ENCODE measurements at places on chromosomes 7 and 10.

- peak; percentile 13 for DNase-seq
These were observed 164.4 kb upstream of the PPP2R2D start for GRCh38 chr10:131736321-131736980.

DNA sequence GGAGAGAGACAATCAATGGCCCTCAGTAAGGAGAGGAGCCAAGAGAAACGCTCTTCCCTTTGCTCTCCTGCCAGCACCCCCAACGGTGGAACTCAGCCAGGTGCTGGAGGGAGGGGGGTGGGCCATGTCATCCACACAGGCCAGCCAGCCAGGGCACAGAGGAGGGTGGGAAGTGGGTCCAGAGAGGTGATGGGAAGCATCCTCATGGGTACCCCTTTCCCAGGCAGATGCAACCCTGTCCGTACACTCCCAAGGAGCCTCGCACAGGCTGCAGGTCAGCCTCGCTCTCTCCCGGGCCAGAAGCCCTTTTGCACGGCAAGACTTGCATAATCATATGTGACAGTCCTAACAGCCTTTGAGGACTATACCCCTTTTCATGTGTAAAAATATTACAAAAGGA is 142.0 kb upstream of the NAMPT start:
- no peak for DNase-seq

DNA sequence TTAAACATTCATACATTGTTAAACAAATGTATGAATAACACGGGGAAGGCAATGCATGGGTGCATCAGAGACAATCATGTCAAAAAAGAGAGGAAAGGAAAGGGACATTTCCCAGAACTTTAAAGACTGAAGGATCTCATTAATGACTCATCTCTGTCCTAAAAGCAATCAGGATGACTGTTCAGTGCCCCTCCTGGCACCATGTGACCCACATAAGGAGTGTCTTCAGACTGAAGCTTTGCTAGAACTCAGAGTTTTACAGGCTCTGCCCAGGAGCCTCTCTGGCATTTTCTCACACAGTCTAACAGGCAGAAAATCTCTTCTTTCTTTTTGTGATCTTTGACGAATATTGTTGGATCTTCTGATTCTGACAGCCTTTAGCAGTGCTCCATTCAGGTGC is 315.3 kb downstream of the OTUD1 start:
- DNase-seq: no peak

DNA sequence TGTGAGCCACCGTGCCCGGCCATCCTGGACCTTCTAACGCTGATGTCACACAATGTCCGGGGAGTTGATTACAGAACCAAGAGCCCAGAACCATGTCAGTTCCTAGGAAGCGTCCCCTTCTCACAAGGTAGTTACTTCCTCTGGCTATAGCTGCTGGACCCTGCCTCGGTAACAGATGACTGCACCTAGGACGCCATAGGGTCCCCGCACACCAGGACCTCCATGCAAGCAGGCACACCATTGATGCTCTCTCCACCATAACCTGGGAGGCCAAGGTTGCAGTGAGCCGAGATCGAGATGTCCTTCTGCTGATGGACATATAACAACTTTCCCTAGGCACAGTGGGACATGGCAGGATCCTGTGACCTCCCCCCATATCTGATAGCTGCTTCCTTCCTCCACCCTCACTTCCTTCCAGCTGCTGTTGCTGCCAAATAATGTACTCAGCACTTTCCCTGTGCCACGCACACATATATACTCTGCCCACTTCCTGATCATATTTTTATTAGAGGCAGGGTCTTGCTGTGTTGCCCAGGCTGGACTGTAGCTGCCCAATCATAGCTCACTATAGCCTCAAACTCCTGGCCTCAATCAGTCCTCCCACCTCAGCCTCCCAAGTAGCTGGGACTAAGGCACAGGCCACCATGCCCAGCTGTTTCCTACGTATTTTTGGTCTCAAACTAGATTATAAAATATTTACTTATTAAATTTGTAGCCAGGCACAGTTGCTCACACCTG is 3.5 kb upstream of the SNX8 start:
- no peak for DNase-seq

GRCh38 chr7:99142727-99143520 is 984 bp downstream of the SMURF1 start:
- peak; percentile 93 for DNase-seq

DNA sequence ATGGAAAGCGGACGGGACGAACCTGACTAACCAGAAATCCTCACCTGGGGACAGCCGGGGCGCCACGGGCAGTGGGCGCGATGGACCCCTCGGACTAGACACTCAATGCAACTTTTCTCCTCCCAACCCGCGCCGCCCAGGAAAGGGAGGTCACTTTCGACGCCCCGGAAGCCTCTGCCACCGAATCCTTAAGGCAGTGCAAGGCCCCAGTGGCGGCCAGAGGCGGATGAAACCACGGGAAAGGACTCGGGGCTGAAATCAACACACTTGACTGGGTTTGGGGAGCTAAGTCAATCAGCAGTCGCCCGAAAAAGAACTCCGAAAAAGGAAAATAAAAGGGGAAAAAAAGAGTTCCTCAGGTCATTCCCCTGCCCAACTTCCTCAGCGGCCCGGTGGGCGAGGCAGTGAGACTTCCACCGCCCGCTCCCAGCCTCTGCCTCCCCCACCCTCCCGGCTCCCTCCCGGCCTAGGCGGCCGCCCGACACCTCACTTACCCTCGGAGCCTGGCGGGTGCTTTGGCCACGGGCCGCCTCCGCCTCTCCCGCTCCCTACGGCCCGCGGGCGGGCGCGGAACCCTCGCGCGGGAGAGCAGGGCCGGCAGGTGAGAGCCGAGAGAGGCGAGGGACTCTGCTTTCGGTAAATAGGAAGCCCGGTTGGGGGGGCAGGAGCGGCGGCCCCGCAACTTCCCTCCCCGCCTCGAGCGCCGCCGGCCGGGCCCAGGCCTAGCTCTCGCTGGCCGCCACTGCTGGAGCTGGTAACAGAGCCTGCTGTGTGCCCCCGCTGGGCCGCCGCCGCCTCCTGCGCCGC is 518 bp downstream of the WAPL start:
- peak; percentile 62 for DNase-seq
